ENCODE measurements at places on chromosomes 12 and 14.

- DNase-seq = no peak
Observed at GRCh38 chr12:6166808-6167207, 33.4 kb upstream of the CD9 start.

- peak; percentile 94 for DNase-seq
Observed at GRCh38 chr12:113222730-113223531, 1.7 kb downstream of the TPCN1 start.

DNA sequence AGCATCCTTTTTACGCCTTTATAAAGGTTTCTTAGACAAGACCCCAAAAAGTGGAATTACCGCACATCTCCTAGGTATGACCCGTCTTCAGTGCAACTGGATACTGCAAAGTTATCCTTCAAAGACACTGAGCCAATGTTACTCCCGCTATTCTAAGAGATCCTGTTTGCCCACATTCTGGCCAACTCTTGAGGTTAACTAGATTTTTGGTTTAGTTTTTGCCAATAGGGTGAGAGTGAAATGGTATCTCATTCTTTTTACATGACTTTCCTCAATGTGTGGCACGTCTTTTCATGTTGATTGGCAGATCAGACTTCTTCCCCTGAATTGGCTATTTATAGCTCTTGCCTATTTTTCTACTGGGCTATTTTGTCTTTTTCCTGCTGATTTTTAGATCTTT, 347.2 kb downstream of the MED13L start:
- DNase-seq = no peak

- DNase-seq = no peak
Observed at GRCh38 chr12:101929365-101930041, 52.1 kb downstream of the DRAM1 start.

GRCh38 chr14:76653875-76654572, 107.2 kb upstream of the VASH1 start:
- DNase-seq = no peak

GRCh38 chr14:89658977-89659670, 242.1 kb upstream of the FOXN3 start:
- DNase-seq = no peak
